Inflammatory macrophage treated with lipopolysaccharide for 4 hours (primary cell): ENCODE measurements at places on chromosomes 1 and 21.
A peak's percentile ranks its signal among the peaks of the same experiment; 100 is the strongest.

- DNase-seq = no peak
Observed at GRCh38 chr1:209629621-209630382, 22.4 kb downstream of the LAMB3 start.

DNA sequence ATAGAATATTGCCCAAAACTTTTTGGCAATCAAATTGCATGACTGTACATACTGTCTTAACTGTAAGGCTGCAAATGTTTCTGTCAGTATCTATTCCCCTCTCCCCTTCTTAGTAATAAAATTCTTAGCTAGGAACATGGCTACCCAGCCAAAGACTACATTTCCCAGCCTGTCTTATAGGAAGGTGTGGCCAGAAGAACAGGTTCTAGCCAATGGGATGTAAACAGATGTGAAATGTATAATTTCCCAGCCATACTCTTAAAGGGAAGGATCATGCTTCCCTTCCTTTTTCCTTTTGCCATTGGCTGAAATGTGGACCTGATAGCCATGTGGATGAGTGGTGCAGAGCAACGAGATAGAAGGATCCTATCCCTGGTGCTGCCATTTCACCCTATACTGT lies 7.0 kb upstream of the HIVEP3 start:
- DNase-seq = no peak

DNA sequence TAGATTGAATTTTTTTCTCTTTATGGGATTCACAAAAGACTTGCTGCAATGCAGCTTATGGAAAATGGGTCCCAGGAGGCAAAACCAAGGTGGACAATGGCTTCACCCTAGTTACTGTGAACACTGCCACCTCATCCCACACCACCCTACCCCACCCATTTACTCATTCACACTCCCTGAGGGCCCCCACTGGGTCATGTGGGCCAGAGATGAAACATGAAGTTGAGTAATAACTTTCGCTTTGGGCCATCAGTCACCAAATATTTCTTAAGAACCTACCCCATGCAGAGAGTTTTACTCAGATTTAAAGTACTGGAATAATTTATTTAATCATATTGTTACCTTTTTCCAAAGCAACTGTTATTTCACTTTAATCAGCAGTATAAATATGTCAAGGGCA lies 191.8 kb downstream of the TPR start:
- peak; percentile 69 for DNase-seq

DNA sequence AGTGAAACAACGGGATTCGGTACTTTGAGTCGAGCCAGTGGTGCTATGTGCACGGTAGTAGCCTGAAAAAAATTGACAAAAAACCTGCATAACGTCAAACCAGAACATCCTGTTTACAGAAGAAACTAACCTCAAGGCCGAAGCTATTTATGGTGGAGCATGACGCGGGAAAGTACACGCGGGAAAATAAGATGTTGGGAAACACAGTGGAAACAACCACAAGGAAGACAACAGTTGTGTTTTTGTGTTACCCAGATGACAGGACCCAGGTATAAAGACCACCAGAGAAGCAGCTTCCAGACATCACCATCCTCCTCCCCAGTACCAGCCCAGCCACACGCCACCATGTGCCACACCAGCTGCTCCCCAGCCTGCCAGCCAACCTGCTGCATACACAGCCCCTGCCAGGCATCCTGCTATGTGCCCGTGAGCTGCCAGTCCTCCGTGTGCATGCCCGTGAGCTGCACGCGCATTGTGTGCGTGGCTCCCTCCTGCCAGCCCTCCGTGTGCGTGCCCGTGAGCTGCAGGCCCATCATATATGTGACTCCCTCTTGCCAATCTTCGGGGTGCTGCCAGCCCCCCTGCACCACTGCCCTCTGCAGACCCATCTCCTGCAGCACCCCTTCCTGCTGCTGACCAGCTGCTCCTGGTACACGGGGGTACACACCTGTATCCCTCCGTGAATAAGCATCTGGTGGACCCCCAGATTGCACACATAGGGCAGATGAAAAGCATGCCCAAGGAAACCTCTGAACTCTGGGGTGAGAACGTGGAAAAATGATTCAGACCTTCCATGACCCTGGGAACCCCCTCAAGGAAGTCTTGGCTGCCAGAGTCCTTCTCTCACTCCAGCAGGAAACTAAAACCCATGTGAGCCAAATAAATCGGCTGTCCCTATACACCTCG lies at the start of gene KRTAP12-3:
TSS of gene KRTAP12-3 (plus strand) at position 298 of the 906 bp plus-strand sequence. CDS start at position 346, 48 bp downstream.
- DNase-seq = no peak

DNA sequence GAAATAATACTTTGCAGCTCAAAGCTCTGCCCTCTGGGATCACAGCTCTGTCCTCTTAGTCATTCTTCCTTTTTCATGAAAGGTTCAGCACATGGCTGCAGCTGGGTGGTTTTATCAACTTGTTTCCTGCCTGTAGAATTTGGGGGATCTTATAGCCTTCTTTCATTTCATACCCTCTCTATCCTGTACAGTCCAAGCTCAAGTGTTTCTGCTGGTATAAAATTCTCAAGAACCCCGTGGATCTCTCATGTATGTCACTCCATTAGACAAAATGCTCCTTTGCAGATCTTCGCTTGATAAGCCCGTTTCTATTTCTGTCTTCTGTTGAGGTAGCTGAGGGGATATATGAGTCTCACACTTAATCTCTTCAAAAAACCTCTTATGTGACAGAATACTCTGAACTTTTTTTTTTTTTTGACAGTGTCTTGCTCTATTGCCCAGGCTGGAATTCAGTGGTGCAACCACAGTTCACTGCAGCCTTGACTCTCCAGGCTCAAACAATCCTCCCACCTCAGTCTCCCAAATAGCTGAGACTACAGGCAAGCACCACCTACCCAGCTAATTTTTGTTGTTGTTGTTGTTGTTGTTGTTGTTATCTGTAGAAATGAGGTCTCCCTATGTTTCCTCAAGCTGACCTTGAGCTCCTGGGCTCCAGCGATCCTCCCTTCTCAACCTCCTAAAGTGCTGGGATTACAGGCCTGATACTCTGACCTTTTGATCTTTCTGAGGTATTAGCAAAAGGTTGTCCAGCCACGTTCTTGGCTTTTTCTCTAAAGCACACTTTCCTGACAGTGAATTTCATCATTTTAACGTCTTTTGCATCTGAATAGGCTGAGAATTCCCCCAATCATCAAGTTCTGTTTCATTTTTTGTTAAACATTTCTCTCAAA lies 24.6 kb upstream of the COL9A2 start:
- DNase-seq = peak; percentile 92

- no peak for DNase-seq
Observed at GRCh38 chr1:184176058-184176457, 124.5 kb downstream of the TSEN15 start.

GRCh38 chr1:42784547-42784945 lies 245 bp upstream of the TMEM269 start:
- DNase-seq = no peak

DNA sequence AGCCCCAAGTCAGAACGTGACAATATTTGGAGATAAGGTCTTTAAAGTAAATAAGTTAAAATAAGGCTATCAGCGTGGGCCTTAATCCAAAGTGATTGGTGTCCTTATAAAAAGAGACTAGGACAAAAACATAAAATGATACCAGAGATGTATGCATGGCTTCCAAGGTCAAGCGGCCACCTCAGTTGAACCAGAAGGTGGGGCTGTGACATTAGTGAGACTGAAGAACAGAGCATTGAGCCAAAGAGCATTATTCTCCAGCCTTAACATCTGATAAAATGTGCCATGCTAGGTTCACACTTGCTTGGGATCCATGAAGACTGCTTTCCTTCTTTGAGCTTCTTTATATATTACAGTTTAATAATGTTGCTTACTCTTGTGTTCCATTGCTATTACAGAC lies 554.6 kb downstream of the PLA2G4A start:
- DNase-seq = no peak

DNA sequence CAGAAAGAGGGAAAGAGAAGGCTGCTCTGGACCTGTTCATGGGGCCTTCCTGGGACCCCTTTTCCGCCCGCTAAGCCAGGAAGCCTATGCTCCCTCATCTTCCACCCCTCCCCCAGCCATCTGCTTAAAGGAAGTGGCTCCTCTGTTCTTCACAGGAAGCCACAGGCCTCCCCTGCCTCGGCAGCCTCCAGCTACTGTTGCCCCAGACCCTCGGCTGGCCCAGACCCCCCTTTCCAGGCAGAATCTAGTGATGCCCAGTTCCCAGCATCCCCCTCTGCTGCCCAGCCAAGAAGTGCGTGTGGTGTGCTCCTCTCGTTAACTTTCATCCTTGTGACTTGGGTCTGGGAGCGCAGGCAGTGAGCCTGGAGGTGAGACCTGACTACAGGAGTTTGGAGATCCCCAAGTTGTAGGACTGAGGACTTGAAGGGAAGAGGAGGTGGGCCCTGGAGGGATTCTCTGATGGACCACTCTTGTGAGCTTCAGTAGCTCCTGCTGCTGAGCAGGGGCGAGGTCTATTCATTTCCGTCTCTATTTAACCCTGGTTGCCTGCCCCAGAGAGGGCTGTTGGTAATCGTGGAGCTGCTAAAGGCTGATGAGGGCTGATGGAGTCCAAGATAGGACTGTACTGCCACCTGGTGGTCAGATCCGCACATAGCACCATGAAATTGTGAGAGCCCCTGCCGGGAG lies 9.1 kb downstream of the IFI6 start:
- DNase-seq = peak; percentile 79

DNA sequence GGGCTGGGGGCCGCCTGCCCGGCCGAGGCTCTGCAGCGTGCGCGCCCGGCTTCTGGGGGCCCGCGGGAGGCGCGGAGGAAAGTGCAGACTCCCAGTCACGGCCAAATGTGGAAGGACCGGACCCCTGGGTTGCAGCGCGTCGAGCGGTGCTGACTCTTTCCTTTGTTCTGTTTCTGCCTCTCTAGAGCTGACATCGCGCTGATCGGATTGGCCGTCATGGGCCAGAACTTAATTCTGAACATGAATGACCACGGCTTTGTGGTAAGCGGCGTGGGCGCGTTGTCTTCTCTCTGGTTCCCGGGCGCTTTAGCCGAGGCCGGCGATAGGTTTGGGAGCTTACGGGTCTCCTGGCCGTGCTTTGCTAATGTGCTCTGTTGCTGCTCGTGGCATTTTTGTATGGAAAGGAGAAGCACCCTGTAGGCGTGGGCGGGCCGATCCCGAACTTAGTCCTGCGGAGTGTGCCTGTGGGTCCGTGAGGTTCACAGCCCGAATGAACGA lies 629 bp downstream of the PGD start:
- DNase-seq = peak; percentile 82

GRCh38 chr1:232468249-232468648 lies 161.7 kb downstream of the SIPA1L2 start:
- DNase-seq = no peak

GRCh38 chr1:19577036-19577435 lies 67.1 kb upstream of the NBL1 start:
- no peak for DNase-seq

GRCh38 chr1:99849413-99849743 lies 783 bp upstream of the AGL start:
- no peak for DNase-seq

DNA sequence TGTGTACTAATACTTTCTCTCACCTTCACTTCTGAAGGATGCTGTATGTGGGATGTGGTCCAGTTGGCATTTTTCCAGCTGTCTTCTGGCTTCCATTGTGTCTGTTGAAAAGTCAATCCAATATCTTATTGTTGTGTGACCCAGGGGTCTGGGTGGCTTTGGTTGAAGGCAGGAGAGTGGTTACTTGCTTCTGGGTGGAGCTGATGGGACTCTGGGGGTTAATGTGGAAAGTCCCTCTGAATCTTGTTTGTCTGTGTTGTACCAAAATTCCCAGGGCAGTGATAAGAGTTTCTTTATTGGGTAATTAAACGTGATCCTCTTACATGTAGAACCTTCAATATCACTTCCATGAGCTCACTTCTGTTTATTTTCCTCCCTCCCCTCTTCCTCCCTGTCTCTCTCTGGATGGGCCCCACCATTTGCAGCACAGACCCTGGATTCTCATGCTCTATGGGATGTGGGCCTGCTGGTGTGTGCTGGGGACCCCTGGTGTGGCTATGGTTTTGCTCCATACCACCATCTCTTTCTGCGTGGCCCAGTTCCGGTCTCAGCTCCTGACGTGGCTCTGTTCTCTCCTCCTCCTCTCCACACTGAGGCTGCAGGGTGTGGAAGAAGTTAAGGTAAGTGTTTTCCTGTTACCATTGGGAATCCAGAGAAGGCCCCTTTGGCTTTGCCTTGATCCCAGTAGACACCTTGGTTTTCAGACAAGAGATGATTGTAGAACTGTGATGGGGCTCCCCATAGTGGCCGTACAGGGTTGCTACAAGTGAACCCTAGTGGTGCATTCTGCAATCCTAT lies 71.5 kb downstream of the HHAT start:
- DNase-seq = peak; percentile 44

- no peak for DNase-seq
Observed at GRCh38 chr1:55472784-55473183, 257.6 kb upstream of the USP24 start.

DNA sequence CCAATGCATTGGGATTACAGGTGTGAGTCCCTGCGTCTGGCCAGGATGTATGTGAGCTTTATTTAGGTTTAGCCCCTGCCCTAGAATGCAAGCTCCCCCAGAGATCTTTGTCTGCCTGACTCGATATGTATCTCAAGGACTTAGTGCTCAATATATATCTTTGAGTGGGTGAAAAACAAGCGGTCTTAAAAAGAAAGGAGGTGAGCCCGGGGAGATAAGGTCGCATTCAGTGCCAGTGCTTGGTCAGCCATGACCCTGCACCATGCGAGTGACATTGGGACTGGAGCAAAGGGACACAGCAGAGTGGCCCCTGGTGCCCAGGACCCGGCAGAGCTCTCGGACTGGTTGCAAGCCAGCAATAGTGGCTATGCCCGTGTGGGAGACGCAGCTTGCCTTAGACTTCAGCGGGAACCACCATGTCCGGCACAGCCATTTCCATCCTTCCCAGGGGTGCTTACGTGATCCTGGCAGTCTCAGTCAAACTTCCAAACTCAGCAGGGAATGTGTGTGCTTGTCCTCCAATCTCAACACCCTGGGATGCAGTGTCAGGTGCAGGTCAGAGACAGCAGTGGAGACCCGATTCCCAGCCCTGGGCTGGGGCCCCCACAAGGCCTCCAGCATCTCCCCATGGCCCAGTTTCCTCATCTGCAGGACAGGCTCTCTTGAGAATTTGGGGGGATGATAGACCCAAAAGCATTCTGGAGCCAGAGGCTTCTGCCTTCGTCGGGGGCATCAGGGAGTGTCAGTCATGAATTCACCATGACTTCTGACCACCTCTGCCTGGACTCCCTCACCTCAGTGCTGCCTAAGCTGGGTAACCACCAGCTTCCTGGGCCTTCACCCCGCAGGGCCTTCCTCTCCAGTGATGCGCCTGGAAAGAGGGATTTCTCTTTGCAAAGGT lies 1.8 kb downstream of the MX2 start:
- no peak for DNase-seq

- no peak for DNase-seq
Observed at GRCh38 chr1:219810451-219810850, 117.9 kb downstream of the SLC30A10 start.

GRCh38 chr1:232066521-232066920 lies 439.9 kb downstream of the DISC1 start:
- no peak for DNase-seq

GRCh38 chr1:4978660-4979390 lies 324.4 kb downstream of the AJAP1 start:
- DNase-seq = no peak
